Fibroblast of skin of back (primary cell): ENCODE measurements at places on chromosomes 7 and 10.

- DNase-seq, result no peak
Observed at GRCh38 chr7:70733090-70733489, 398.9 kb upstream of the GALNT17 start.

- no peak for DNase-seq
Observed at GRCh38 chr7:136116186-136116585, 139.0 kb upstream of the MTPN start.

- no peak for DNase-seq
Observed at GRCh38 chr10:121307411-121307980, 290.7 kb downstream of the FGFR2 start.

DNA sequence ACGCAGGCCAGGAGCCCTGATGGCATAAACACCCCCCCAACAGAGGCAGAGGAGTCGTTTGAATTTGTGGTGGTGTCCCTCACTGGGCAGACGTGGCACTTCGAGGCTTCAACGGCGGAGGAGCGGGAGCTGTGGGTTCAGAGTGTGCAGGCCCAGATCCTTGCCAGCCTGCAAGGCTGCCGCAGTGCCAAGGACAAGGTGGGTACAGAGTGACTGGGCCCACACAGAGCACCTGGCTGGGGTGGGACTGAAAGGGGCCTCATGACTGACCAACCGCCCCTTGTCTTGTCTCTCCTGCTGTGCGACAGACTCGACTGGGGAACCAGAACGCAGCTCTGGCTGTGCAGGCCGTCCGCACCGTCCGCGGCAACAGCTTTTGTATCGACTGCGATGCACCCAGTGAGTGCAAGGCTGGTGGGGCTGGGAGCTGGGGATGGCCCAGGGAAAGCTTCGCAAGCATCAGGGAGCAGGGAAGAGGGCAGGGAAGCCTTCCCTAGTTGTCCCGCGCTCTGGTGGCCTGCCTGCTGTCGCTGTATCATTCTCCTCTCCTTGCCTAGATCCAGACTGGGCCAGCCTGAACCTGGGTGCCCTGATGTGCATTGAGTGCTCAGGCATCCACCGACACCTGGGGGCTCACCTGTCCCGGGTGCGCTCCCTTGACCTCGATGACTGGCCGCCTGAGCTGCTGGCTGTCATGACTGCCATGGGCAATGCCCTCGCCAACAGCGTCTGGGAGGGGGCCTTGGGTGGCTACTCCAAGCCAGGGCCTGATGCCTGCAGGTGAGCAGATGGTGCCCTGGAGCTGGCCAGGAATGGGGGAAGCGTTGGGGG is 25.4 kb downstream of the GBX1 start:
- no peak for DNase-seq

DNA sequence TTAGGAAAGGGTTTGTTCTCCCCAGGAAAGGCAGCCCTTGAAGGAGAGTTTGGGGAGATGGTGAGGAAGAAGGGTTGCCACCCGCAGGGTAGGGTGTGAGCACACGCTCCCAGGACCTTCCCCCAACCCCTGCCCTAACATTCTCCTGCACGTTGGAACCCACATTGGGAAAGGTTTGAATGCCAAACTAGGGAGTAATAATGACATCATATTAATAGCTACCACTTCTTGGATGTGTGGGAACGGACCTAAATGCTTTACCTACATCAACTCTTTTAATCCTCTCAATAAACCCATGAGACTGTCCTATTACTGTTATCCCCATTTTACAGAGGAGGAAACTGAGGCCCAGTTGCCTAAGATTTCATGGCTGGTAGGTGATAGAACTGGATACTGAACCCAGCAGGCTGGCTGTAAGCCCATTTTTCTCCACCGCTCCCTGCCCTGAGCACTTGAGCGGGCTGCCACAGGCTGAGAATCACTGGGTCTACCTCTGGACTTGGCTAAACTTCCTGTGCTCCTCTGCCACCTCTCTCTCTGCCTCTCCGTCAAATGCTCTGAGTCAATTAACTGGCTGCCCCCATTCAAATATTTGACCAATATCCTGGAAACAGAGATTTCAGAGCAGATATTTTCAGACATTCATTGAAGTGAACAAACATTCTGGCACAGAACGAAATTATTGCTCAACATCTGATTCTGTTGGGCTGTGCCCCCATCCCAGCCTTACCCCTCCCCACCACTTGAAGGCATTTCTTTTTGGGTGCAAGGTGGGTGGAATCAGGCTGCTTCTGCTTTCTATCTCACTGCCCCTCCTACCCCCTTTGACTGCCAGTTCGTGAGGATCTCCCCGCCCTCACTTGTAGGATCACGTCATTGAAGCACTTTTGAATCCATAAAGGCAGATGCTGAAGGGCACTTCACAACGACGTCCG is 129.7 kb downstream of the C10orf105 start:
- DNase-seq, result no peak

DNA sequence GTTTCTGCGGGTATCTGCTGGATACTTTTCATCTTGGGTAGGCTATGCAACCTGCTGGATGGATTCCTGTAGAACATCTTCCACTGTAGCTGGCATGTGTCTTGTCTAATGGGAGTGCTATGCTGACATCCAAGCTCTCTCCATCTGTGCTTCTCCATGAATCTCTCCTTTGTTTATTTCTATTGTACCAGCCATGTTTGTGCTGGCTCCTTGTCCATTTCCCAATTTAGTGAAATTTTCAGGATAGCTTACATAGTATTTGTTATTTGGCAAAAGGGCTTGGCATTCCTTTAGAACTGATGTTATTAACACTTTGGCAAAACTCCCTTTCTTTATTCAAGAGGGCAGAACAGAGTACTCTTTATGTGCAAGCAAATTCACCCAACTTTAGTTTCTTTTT is 198.0 kb downstream of the CSTF2T start:
- DNase-seq, result peak; percentile 32

GRCh38 chr10:96501985-96502384 is 11.7 kb downstream of the TLL2 start:
- peak; percentile 42 for DNase-seq

GRCh38 chr10:128314686-128315085 is 188.5 kb upstream of the MKI67 start:
- DNase-seq, result no peak
